ENCODE measurements at places on chromosomes 6 and 20.

DNA sequence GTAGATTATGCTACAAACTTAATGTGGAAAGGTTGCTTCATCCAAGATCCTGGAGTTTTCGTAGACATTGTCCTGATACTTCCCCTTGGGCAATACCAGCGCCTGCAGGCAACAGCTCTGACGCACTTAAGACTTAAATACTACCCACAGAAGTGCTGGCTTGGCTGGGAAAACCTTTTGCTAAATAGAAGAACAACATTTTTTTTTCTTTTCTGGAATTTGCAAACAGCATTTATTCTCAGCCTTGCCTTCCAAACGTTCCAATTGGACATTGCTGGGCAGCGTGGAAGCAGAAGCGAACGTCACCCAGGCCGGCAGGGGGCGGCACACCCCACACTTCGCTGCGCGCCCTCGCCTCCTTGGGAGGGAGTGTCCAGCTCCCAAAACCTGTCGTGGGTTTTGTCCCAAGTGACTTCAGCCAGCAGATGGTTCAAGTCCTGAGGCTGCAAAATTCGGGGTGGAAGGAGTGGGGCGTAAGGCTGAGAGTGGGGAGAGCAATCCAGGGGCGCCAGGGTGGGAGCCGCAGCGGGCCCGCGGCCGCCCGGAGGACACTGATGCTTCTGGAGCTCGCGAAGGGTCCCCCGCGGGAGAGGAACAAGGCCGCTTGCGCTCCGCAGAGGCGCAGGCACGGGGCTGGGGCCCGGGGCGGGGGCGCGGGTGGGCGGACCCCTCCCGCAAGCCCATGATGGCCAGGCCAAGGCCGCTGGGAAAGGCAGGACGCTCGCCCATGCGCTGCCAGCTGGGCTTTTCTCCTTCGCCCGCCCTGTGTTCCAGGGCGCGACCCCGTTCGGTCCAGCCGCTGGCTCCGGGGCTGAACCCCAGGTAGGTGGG, 60.8 kb upstream of the MAP3K4 start:
- peak; percentile 8 for DNase-seq

DNA sequence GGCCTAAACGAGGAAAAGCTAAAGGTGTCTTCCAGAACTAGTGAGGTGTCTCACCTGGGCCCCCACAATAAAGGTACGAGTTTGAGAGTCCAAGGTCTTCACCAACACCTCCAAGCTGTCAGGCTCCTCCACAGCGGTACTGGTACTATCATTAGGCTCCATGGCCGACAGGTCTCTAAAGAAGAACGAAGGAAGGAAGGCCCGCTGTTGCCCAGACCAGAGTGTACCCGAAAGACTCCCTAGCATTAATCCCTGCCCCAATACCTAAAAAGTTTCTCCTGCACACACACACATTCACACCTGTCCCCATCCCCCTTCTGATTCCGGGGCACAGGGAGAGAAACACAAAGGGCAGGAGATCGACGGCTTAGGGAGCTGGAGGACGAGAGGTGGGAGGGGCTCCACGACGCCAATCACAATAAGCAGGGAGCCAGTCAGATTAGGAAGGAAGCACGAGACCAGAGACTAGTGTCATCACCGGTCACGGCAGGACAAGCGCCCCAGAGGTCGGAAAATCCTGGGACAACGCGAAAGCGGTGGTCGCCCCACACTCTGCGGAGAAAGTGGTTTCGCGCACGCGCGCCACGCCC, 764 bp downstream of the BAG6 start:
- no peak for DNase-seq

- DNase-seq, result no peak
Measured at GRCh38 chr6:75084872-75085381, 120.9 kb downstream of the COL12A1 start.

GRCh38 chr20:14922503-14923267, 585.3 kb upstream of the FLRT3 start:
- no peak for DNase-seq

DNA sequence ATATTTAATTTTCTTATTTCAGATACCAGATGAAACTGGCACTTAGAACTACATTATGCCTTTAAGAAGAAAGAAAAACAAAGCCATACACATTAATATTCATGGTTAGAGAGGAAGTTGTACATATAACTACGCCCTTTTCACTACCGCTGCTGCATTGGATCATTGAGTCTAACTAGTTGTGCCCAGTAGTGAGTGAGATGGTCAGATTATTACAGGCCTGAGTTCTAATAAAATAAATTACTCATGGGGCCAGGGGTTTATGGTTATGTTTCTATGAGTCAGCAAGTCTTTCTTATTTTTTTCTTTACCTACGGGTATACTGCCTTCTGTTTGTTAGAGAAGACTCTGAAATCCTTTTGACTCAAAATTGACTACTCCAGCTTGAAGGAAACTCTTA, 11.5 kb downstream of the RIOK1 start:
- DNase-seq, result no peak

DNA sequence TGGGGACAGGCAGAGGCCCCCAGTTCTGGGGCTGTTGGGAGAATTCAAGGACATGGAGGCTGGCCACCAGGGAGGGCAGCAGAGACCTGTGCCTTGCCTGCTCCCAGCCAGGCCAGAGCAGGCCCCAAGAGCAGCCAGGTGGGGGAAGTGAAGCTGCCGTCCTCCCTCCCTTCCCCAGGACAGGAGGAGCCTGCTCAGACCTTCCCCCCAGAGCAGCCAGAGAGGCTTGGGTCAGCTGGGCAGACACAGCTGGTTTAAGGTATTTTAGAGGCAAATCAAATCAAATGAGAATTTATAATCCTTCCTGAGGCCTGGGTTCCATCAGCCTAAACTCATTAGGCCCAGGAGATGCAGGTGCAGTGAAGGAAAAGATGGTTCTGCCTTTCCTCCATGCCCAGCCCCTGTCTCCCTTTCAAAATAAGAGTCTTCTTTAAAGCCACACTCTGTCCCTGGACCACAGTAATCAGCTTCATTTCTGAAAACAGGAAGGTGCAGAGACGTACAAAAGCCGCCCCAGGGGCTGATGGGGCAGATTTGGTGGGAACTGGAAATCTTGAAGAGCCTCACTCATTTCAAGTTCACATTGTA, 21.7 kb downstream of the BMP7 start:
- no peak for DNase-seq

DNA sequence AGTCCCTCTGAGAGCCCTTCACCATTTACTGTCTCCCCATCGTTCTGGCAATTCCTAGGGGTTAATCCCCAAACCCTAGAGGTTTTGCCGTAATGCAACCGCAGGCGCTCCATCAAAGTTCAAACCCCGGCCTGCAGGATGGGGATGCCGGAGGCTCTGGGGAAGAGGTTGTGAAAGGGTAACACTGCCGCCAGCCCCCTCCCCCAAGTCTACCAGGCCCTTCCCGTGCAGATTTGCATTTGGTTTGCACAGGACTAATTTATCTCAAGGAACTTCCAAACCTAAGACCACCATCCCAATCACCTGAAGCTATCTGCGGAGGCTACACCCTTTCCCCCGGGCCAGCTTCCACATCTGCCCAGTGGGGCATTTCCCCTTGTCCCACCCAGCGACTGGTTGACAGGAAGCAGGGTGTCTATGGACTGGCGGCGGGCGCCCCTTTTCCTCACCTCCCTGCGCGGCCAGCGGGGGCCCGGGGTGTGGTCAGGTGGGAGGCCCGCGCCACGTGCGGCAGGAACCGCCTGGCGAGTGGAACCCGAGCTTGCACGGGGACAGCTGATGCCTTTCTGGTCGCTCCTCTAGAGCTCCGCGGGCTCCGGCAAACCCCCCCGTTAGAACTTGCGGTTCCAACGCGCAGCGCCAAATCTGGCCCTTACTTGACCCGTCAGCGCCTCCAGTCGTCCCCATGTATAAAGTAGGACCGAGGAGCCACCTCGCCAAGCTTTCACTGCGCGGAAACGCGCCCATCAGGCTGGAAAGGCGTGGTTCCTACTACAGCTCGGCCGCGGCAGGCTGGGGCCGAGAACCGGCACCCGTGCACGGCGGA, 9.4 kb upstream of the SLC4A11 start:
- no peak for DNase-seq

- no peak for DNase-seq
Measured at GRCh38 chr6:137426007-137426689, 68.0 kb downstream of the OLIG3 start.

DNA sequence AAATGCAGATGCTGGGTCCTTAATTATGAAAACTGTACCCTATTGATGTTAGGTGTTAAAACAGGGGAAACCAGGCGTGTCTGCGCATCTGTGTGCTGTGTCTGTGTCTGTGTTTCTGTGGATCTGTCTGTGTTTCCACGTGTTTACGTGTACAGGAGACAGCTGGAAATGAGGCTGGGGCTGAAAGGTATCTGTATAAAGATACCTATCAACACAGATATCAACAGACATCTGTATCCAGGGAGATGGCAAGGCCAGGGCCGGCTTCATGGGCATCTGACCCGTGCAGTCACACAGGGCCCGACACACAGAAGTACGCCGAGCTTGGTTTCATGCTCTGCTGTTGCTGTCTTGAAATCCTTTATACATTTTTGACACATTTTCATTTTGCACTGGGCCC, 48.6 kb downstream of the BMP7 start:
- DNase-seq, result no peak

- DNase-seq, result no peak
Measured at GRCh38 chr6:52284131-52284459, 447 bp downstream of the MCM3 start.

GRCh38 chr20:62786157-62786556, 10.1 kb upstream of the MRGBP start:
- DNase-seq, result no peak

GRCh38 chr6:43923376-43924221, 153.6 kb downstream of the VEGFA start:
- no peak for DNase-seq

- no peak for DNase-seq
Measured at GRCh38 chr6:117078624-117079023, 186.7 kb upstream of the VGLL2 start.

GRCh38 chr20:46119028-46119546, 973 bp downstream of the CD40 start:
- no peak for DNase-seq

DNA sequence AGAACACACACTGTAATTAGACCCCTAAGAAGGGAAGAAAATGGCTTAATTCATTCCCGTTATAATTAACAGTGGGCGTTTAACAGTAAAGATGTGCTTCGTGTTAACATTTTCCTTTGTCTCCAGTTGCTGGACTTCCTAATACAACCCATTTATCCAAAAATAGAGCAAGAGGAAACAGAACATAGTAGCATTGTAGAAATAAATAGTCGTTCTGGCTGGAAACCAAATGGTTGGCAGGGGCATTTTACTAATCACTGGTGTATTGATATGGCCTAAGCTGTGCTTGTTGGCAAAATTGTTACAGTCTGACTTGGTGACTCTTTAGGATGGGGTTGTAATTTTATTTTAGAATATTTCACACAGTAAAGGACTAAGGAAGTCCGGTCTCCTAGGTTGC, 89.8 kb downstream of the BMP6 start:
- DNase-seq, result no peak

GRCh38 chr20:7741866-7742265, 198.4 kb downstream of the HAO1 start:
- DNase-seq, result no peak

- no peak for DNase-seq
Measured at GRCh38 chr6:47000842-47001241, 41.3 kb downstream of the ADGRF1 start.

DNA sequence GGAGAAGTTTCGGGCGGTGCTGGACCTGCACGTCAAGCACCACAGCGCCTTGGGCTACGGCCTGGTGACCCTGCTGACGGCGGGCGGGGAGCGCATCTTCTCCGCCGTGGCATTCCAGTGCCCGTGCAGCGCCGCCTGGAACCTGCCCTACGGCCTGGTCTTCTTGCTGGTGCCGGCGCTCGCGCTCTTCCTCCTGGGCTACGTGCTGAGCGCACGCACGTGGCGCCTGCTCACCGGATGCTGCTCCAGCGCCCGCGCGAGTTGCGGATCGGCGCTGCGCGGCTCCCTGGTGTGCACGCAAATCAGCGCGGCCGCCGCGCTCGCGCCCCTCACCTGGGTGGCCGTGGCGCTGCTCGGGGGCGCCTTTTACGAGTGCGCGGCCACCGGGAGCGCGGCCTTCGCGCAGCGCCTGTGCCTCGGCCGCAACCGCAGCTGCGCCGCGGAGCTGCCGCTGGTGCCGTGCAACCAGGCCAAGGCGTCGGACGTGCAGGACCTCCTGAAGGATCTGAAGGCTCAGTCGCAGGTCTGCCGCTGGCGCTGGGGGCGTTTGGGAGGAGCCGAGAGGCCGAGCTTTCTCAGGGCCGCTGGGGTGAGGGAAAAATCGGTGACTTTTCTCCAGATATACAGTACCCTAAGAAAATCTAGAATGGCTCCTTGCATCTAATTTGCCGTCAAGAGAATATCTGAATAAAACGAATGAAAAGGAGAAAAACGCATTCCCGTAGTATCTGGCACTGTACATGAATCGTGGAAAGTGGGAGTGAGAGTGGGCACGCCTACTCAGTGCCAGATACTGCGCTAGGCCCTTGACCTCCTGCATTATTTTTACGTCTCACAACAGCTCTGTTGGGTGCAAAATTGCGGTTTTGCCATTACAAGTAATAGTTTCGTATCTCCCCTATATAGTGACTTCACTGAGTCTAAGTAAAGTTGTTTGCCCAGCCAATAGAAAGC, 1.0 kb downstream of the CALHM6 start:
- DNase-seq, result peak; percentile 20

- no peak for DNase-seq
Measured at GRCh38 chr6:15061180-15061641, 184.7 kb upstream of the JARID2 start.

DNA sequence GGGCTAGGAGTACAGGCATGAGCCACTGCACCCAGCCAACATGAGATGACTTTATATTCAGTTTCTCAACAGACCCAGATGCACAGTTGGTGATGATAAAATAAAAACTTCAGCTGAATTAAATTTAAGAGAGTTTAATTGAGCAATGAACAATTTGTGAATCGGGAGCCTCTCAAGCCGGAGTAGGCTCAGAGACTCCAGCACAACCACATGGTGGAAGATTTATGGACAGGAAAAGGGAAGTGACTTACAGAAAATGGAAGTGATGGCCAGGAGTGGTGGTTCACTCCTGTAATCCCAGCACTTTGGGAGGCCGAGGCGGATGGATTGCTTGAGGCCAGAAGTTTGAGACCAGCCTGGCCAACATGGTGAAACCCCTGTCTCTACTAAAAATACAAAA, 10.4 kb upstream of the BCAS4 start:
- no peak for DNase-seq

DNA sequence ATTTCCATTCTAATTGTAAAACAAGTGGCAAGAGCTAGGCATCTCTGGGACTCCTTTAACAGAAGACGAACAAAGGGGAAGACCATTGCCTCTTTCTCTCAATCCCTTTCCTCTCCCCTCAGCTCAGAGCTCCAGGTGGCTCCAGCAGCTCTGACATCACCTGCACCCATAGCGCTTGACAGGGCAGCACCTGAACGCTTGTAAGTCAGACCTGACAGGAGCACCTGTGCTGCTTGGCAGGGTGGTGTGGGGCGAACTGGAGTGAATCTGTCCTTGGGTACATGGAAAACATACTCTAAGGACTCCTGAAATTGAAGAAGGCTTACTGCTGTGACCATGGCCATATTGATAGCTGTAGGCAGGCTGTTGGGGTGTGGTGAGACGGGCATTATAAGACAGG, 409.5 kb upstream of the AGPAT4 start:
- no peak for DNase-seq

GRCh38 chr6:54655162-54655561, 191.4 kb upstream of the FAM83B start:
- no peak for DNase-seq

Measured in activated CD8-positive, alpha-beta memory T cell treated with anti-CD3 and anti-CD28 coated beads for 4 hours (primary cell).